Activated naive CD8-positive, alpha-beta T cell treated with anti-CD3 and anti-CD28 coated beads, Interleukin-2, amount 50 U/mL, for 24 hours (primary cell): ENCODE measurements at places on chromosomes 5 and 9.

GRCh38 chr9:68887232-68887631 is 126.7 kb downstream of the PRKACG start:
- H3K36me3 ChIP-seq = no peaks in the 10 kb centered on the region
- peaks cover 21% of the 10 kb centered on the region for H3K4me1 ChIP-seq
- no peak overlapping the region for H3K4me3 ChIP-seq
- no peak for DNase-seq
- no peaks in the 10 kb centered on the region for H3K27me3 ChIP-seq

DNA sequence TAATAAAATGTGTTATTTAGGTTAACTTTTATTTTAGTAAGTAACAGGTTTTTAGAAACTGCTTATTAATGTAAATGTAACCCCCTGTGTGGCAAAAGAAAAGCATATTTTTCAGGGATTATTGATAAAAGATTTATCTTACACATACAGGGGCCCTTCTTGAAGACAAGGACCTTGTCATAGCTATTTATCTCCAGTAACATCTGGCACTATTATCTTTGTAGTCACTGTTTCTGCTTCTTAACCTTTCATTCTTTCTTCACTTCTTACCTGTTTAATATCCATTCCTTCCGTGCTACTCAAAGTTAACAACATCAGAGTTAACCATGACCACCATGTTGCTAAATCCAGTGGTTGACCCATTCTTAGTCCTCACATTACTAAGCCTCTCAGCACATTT is 117.8 kb upstream of the VCAN start:
- H3K4me1 ChIP-seq = no peaks in the 10 kb centered on the region
- no peak overlapping the region for H3K27ac ChIP-seq
- H3K27me3 ChIP-seq = no peaks in the 10 kb centered on the region
- no peak for DNase-seq
- no peak overlapping the region for H3K4me3 ChIP-seq
- peaks cover 18% of the 10 kb centered on the region for H3K36me3 ChIP-seq

DNA sequence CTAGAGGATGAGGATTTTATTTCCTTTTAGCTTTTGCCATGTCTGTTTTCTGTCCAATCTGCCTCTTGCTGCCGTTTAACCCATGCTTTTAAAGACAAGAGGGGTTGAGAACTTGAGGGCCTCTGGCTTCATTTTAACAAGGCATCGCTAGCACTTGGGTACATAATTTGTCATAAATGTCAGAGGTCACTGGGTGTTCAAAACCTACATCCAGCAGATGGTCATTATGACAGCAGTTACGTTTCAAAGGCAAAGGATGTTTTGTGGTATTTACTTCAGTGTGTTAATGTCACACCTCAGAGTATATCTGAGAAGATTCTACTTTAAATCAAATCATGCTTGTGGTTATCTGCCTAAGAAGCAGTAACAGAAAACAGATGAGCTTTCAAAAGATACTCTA is 918.3 kb downstream of the NR2F1-AS1 start:
- no peaks in the 10 kb centered on the region for H3K4me1 ChIP-seq
- DNase-seq = no peak
- H3K27me3 ChIP-seq = no peaks in the 10 kb centered on the region
- H3K27ac ChIP-seq = no peak overlapping the region

GRCh38 chr9:125538092-125538473 is 168.9 kb downstream of the MAPKAP1 start:
- no peaks in the 10 kb centered on the region for H3K27me3 ChIP-seq
- H3K4me3 ChIP-seq = no peak overlapping the region
- H3K4me1 ChIP-seq = peaks cover 5% of the 10 kb centered on the region

GRCh38 chr9:90880669-90881068 is 79.0 kb downstream of the SYK start:
- no peaks in the 10 kb centered on the region for H3K27me3 ChIP-seq
- H3K4me1 ChIP-seq = peaks cover 2% of the 10 kb centered on the region
- peaks cover 2% of the 10 kb centered on the region for H3K36me3 ChIP-seq
- H3K4me3 ChIP-seq = no peak overlapping the region
- no peak for DNase-seq
- no peak overlapping the region for H3K27ac ChIP-seq

DNA sequence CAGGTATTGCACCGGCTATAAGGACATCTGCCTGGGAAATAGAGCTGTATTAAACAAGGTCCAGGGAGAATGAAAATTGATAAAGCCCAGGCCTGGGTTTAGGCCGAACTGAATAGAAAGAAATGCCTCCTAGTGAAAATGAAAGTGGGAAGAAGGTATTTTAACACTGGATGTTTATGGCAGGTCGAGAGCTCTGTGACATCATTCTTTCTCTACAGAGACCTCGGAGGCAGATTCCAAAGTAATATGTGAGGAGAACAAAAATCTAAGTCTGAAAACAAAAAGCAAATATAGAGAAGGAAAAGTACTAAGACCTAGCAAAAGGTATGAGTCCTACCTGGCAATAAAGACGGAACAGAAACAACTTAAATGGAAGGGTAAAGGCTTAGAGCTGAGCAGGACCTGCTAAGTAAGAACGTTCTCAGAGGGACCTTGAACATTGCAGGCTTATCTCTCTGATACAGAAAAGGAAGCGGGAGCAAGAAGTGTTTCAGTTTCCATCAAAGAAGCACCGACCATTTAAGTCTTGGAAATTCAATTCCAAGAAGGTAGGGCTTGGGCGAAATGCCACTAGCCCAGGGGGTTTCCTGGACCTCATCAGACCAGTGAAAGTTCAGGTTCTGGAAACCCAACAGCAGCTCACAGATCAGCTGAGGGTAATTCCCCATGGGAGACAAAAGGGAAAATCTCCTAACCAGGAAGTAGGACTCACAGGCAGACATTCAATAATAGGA is 80.0 kb downstream of the SUSD1 start:
- no peaks in the 10 kb centered on the region for H3K27me3 ChIP-seq
- H3K4me1 ChIP-seq = peaks cover 29% of the 10 kb centered on the region
